Hematopoietic multipotent progenitor cell treated with erythropoietin and hydrocortisone succinate and interleukin-3 and kit ligand, for 15 days (in vitro differentiated cells): ENCODE measurements at places on chromosomes 6 and 20.
A peak's percentile ranks its signal among the peaks of the same experiment; 100 is the strongest.

- DNase-seq = no peak
These were observed 10.2 kb downstream of the HDAC2 start for GRCh38 chr6:113960795-113961194.

DNA sequence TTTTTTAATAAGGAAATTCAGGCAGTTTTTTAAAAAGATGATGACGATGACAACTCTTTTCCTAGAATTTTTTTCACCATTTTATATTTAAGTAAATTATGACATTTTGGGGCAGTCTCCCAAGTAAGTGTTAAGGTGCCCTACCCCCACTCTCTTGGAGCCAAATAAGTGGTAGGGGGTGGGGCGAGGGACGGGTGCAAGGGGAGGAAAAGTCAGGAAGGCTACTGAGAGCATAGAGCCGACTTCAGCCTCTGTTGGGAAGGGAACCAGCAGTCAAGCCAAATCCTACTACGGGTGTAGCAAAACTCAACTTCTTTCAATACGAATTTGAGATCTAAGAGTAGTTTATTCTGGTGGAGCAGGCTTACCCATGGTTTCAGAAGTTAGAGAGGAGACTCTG lies 54.4 kb downstream of the KIZ start:
- no peak for DNase-seq

- DNase-seq = peak; percentile 53
These were observed 7.9 kb upstream of the GMNN start for GRCh38 chr6:24766680-24767462.

DNA sequence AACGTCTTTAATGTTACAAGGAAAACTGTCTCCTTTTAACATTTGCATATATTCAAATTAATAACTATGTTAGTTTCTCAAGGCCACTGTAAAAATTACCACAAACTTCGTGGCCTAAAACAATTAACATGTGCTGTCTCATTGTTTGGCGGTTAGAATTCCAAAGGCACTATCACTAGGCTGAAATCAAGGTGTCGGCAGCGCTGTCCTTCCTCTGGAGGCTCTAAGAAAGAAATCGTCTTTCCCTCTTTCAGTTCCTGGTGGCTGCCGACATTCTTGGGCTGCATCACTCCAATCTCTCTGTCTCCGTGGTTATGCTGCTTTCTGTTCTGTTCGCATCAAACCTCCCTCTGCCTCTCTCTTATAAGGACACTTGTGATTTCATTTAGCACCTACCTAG lies 4.2 kb downstream of the TPD52L1 start:
- DNase-seq = no peak

GRCh38 chr20:53390770-53391169 lies 202.9 kb downstream of the ZNF217 start:
- DNase-seq = no peak
